ENCODE measurements at places on chromosomes 1 and 21. TPM values are rescaled to one million over a fixed set of nuclear protein-coding genes. Genes with fewer than 3 reads are reported as not detected.

The UBIAD1 gene
- total RNA-seq = 12.0 TPM

The MRPS6 gene
- 30.4 TPM for total RNA-seq

The SPRR2D gene
- not detected for total RNA-seq

The STMN1 gene
- 13.4 TPM for total RNA-seq

The SLC30A10 gene
- total RNA-seq = not detected
